ENCODE measurements at places on chromosomes 6 and 20.

DNA sequence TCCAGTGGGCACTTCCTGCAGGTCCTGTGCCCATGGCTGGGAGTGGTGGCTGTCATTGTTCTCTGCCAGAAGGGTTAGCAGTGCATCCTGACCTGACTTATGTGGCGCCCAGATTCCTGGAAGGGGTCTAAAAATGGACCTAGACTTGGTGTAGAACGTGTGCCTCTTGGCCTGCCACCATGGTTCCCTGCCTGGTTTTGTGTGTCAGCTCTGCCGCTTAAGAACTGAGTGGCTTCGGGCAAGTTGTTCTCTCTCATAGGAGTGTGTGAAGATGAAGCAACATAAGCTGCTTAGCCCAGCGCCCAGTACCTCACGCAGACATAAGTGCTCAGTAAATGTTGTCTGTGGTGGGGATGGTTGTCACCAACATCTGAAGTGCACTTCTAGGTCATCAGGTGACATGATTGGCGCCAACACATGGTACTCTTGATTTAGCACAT lies 52.1 kb downstream of the PTPN1 start:
- DNase-seq = no peak

GRCh38 chr20:18314786-18315406 lies 26.6 kb downstream of the ZNF133 start:
- DNase-seq = no peak

DNA sequence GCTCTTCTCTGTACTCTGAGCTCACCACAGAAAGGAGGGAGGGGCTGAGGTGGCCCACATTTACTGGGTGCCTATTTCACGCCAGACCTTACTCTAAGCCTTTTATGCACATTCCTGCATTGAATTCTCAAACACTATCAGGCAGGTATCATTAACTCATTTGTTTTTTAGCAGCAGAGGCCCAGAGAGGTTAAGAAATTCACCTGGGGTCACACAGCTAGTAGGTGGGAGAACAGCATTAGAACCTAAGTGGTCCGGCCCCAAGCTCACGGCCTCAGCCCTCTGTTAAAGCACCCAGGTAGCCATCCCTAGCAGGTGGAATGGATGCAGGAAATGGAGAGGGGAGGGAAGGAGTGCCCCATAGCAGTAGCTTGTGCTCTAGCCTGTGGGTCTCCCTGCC lies 84.5 kb downstream of the GRM4 start:
- no peak for DNase-seq

DNA sequence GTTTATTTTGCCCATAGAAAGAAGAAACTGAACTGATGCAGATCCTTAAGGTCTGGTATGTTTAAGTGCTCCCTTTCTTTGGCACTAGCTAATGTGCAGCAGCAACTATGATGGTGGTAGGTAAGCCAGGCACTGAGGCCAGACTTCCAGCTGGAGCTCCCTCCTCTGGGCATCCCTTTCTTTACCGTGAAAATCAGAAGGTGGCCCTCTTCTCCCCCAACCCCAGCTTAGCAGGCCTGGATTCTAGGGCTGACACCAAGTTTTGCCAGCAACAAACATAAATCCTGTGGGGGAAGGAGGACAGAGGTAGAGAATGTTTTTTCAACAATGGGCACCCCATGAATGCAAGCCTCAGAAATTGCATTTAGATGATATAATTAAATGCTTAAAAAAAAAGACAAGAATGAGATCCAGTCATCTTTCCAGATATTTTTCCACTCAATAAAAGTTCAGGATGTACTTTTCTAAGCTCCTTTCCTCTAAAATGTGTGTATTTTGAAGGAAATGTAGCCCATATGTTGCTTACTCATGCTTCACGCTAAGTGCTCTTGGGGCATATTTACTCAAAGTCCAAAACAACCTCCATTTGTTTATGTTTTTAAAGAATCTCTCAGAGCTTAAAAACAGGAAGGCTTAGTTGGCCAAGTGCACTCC lies 123.9 kb upstream of the NXT1 start:
- no peak for DNase-seq

DNA sequence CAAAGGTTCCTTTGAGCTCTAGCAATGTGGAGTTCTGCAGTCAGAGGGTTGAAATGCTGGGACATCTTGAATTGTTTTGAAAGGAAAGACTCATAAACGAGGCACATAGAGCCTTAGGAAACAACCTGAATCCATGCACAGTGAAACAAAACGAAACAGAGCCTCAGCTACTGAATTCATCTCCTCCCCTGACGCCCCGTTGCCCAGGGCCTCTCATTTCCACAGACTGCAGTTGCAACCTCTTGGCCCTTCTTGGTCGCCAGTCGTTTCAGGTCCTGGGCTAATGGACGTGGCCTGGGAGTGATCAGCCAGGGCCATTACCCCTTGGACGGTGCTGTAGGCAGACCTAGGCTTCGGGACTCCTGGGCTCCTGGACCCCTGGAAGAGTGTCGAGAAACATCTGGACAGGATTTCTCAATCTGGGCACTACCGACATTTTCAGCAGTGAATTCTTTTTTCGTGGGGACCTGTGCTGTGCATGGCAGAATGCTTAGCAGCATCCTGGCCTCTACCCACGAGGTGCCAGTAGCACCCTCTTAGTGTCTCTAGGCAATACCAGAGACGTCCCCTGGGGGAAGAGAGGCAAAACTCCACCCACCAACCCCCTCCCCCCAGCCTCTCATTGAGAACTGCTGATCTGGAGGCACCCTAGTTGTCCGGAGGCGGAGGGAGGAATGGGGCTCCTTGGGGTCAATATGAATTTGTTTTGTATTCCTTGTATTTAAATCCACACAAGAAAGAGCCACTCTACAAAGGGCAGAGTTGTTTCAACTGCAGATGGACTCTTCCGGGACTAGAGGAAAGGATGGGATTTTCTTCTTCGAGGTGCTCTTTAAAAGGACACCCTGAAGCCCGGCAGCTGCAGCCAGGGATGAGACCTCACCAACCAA lies 50.2 kb downstream of the TMEM242 start:
- DNase-seq = no peak

GRCh38 chr6:33905071-33905609 lies 101.3 kb upstream of the MLN start:
- DNase-seq = no peak

Data from stimulated activated CD4-positive, alpha-beta T cell treated with anti-CD3 and anti-CD28 coated beads, TNF-alpha, amount 100 ng/mL, for 24 hours (primary cell).